GM10248 (cell line): ENCODE measurements at places on chromosomes 11 and 22.

- DNase-seq: no peak
These were observed 9.2 kb downstream of the PRR5 start for GRCh38 chr22:44711241-44711560.

- no peak for DNase-seq
These were observed 243.0 kb upstream of the ANO5 start for GRCh38 chr11:21949763-21950413.

- no peak for DNase-seq
These were observed 4.9 kb downstream of the PNPLA3 start for GRCh38 chr22:43928468-43928867.

DNA sequence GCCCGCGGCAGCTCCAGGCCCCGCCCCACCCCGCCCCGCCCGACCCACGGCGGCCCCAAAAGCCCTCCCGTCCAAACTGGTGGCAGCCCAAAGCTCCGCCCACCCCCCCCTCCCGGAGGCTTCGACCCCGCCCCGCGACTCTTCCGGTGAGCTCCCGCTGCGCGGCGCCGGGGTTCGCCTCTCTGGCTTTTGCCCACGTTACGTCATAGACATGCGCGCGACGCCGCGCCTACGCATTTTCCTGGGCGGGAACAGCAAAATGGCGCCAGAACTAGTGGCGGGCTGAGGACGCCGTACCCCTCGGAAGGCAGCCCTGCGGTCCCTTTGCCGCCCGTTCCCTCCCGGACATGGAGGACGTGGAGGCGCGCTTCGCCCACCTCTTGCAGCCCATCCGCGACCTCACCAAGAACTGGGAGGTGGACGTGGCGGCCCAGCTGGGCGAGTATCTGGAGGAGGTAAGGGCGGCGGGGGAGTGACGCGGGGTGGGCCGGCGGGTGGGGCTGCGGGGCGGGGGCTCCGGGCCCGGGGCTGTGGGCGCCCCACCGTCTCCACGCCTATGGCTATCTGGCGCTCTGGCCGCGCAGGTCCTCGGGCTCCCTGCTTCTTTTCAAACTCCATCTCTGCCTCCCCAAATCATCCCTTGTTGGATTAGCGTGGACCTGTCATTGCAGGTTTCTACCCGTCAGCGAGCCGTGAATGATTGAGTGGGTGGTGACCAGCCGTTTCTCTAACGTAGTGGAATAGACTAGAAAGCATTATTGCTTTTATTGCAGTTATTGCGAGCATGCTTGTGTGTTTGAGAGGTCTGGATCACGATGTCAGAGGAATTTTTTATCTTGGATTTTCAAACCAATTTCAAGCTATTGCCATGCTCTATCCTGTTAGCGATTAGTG, at the start of gene NCAPH2:
TSS of gene NCAPH2 (plus strand) at position 234 of the 894 bp plus-strand sequence. CDS start at position 348, 114 bp downstream.
- peak; percentile 100 for DNase-seq

GRCh38 chr11:41273908-41274307, 185.5 kb downstream of the LRRC4C start:
- no peak for DNase-seq

- no peak for DNase-seq
These were observed 23.8 kb downstream of the MICAL3 start for GRCh38 chr22:18000441-18001039.

- no peak for DNase-seq
These were observed 589.5 kb downstream of the OPCML start for GRCh38 chr11:132942611-132943356.

GRCh38 chr11:131824771-131825170, 454.4 kb downstream of the NTM start:
- no peak for DNase-seq

DNA sequence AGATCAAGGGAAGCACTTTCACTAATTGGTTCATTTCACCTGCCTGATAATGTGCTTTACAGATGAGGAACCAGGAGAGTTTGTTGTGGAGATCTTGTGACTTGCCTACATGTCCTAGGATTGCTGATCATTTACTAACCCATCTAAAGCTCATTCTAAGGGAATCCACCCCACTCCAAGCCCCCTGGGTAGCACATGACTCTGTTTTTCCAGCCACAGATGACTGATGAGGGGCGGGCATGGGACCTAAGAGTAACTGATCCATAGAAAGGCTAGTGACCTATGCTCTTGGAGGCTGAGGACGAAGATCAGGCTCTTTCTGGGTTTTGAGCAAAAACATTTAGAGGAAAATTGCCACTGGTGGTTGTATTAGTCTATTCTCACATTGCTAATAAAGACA, 378.1 kb downstream of the CADM1 start:
- DNase-seq: no peak

- DNase-seq: no peak
These were observed 10.8 kb downstream of the LIF start for GRCh38 chr22:30235687-30236170.

DNA sequence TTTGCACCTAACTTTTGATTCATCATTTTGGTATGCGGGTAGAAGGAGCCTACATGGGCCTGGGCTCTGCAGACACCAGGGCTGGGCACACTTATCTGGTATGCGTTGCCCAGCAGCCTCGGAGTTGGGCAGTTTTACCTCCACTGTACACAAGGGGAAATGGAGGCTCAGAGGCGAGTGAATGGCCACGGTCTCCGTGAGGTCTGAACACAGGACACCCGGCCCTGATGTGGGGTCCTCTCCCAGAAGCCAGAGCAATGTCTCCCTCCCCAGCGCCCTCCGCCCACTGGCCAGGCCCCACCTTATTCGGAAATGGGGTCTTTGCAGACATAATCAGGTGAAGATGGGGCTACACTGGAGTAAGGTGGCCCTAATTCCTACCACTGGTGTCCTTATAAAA, 43.7 kb downstream of the OSBPL5 start:
- no peak for DNase-seq

- peak; percentile 64 for DNase-seq
These were observed 101.2 kb upstream of the HSD17B12 start for GRCh38 chr11:43579171-43579918.

DNA sequence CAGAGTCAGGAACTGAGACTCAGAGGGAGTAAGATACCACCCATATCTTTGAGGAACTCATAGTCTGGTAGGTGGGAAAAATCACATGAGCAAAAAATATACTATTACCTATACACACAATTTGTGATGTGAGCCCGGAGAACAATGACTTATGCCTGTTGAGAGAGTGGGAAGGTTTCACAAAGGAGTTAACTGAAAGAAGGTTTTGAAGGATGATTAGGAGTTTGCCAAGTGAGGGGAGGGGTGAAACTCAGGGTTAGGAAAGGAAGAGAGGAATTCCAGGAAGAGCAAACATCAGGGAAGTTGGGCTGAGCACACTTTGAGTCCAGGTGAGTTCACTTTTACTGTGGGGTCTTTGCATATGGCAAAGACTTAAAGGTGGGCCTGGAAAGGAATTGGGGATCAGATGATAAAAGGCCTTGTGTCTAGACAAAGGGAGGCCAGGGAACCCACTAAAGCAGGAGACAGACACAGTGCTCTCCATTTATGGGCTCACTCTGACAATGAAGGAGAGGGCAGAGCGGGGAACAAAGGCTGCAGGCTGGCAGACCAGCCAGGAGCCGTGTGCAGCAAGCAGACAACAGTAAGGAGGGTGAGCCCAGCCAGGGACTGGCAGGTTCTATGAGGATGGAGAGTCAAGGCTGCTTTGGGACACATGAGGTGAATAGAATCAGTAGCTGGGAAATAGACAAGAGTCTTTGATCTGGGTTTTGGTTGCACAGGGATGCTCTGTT, 33.1 kb downstream of the TSPAN18 start:
- DNase-seq: no peak

GRCh38 chr22:41498303-41498835, 29.5 kb downstream of the ACO2 start:
- no peak for DNase-seq

DNA sequence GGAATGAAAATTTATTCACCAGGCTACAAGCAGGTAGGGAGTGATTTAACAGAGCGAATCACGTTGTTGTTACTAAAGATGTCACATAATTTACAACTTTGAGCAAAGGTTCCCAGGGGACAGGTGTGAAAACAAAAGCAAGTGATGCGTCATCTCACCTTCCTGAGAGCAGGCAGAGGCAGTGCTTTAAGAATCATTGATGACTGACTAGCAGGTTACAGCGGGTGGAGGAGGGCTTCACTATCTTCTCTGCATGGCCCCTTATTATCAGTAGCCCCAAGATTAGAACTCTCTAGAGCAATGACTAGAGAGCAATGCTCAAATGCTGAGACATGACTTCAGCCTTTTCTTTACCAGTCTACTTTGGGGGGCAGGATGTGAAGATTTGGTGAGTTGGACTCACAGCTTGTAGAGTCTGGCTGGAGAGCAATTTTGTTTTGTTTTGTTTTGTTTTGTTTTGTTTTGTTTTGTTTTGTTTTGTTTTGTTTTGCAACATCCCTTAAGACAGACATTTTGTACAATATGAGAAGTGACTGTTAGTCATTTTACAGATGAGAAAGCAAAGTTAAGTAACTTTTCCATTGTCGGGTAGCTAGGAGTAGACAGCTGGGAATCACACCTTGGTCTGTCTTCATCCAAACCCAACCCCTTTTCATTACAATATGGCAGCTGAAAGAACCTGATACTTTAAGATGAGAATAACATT, 84.8 kb downstream of the SLC1A2 start:
- peak; percentile 47 for DNase-seq

- peak; percentile 73 for DNase-seq
These were observed 12.2 kb downstream of the SLC35C1 start for GRCh38 chr11:45817191-45817590.

GRCh38 chr11:36265793-36266628, 23.2 kb downstream of the COMMD9 start:
- peak; percentile 73 for DNase-seq

DNA sequence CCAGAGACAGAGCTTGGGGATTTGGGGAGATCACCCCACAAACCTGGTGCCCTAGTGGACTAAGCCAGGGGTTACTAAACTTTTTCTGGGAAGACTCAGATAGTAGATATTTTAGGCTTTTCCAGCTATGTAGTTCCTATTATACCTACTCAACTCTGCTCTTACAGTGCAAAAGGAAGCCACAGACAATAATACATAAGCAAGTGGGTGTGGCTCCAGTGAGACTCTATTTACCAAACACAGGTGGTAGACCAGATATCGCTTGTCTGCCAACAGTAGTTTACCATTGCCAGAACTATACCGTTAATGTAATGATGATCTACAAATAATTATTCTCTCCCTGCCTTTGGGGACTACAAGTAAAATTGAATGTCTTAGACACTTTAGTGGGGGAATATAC, 6.9 kb downstream of the LDHC start:
- DNase-seq: no peak

- DNase-seq: no peak
These were observed 39.4 kb upstream of the NUP50 start for GRCh38 chr22:45124176-45124847.

GRCh38 chr11:103591554-103591953, 444.9 kb upstream of the DDI1 start:
- DNase-seq: no peak

- no peak for DNase-seq
These were observed 17.7 kb upstream of the SCGB1D1 start for GRCh38 chr11:62172294-62172693.

DNA sequence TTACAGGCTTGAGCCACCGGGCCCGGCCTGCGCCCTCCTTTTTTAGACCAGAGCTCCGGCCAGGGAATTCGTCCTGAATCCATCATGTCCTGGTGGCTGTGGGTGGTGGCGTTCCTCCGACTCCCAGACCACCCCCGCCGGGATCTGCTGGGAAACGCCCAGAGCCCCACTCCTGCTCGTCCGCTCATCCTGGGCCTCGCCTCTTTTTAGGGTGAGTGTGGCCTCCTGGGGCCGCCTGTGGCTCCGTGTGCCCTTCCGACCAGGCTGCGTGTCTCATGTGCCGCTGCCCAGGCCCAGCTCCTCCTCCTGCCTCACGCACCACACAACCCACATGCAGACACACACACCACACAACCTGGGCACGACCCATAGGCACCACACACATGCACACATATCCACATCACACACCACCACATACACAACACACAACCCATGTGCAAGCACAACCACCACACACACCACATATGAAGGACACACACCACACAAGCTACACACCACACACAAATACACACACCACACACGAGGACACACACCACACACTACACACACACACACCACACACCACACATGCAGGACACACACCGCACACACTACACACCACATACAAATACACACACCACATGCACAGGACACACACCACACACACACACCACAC, 946.2 kb downstream of the BRD1 start:
- DNase-seq: no peak
